EH (cell line): ENCODE measurements at places on chromosomes 7 and 10.

- peak; percentile 64 for DNase-seq
Measured at GRCh38 chr7:75756991-75757676, 14.9 kb downstream of the CCL26 start.

DNA sequence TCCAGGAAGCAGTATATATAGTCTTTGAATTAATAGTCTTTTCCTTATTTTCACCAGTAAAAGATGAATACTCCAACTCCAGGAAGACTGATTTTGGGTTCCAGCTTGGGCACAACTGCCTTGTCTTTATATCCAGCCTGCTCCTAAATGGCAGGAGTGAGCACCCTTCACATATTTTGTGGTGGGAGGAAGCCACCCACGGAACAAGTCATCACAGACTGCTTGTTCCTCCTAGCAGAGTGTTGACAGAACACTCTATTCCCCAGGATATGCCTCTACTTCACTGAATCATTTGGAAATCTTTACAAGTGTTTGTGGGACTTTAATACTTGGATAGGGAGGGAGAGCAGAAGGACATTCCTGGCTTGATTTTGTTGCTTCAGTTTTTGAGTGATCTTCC lies 31.7 kb downstream of the ITPRID1 start:
- DNase-seq, result no peak

DNA sequence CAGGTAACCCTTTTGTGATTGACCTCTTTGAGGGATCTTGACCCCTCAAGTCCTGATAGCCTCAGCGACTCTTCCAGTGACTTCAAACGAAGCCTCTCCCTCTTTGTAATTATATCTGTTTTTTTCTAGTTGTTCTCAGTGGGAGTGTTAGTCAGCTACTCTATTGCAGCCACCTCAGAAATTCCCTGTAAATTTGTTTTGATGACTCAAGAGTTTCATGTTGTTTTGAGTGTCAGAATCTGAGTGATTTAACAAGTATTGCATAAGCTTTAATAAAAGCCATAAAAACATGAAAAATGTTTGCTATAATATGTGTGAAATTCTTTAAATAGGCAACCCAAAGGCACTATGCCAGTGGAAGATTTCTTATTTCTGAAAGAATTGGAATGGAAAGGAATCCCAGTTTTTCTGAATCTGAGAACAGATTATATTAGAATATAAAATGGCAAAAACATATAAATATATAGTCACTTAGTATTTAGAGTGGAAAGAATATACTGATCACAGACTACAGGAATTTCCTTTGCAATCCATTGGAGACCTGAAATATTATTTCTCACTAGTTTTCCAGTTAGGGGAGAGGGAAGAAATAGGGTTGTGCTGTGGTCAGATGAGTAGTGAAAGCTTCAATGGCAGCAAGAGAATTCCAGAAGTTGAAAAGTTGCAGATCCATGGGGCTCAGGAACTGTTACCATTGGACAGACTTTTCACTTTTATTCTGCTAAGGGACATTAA lies 94.4 kb upstream of the SEMA3C start:
- peak; percentile 46 for DNase-seq

DNA sequence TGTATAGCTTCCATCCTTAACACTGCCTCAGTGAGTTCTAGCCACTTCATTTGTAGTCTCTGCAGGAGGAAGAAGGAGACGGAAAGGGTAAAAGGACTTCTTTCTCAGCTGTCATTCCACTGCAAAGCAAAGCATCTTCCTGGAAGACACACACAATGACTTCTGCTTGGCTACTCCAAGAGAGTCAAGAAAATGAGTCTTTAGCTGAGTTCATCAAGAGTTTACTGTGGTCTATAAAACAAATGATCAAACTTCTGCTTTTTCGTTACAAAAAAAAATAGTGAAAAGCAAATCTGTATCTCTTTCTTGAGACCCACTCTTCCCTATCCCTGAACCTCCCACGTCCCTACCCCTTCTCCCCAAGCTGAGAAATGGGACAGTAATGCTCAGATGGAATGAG lies 205.0 kb upstream of the AHR start:
- DNase-seq, result no peak

GRCh38 chr7:27697861-27698430 lies 35.3 kb upstream of the HIBADH start:
- DNase-seq, result peak; percentile 41

DNA sequence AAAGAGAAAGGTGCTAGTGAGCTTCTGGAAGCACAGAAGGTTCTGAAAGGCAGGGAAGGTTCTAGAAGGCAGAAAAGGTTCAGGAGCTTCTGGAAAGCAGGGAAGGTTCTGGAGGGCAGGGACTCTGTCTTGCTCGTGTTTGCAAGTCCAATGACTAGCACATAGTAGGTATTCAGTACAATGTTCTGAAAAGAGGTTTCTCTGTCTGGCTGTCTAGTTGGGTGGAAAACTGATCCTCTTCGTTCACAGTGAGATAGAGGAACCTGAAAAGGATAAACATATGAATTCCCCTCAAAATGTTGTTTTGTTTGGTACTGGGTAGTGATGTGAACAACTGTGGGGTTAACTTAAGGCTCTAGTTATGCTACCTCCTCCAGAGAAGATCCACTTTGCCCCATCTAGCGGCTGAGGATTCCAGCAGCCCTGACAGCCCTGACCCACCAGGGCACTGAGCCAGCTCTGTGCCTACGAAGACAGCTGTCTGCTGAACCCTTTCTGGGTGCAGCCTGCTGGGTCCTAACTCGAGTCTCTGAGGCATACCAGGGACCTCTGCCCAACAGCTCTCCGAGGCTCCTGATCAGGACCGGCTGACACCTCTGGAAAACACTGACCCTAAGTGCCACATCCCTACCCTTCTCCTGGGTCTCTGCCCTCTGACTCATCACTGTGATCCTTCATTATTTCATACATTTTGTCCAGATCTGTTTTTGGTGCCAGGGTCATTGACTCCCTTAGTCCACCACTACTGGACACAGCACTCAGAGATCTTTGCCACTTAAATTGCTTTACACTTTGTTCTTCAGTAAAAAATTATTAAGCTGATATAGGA lies 15.4 kb downstream of the PTPRN2 start:
- peak; percentile 5 for DNase-seq

DNA sequence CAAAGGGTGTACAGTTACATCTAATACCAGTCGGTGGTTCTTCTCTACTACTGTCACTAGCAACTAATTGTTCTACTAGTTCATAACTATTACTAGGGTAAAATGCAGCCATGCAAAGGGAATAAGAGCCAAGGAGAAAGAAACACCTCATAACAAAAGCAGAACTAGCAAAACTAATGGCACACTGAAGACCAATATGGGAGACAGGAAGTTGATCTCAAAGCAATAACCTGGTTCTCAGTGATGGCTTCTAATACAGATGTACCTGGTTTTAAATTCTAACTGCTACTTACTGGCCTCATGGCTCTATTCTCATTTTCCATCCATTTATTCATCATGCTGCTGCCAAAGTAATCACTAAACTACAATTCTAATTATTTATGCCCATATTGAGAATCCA lies 170.3 kb downstream of the SEMA3E start:
- no peak for DNase-seq

- DNase-seq, result peak; percentile 6
Measured at GRCh38 chr7:131431289-131431688, 103.6 kb downstream of the MKLN1 start.

- no peak for DNase-seq
Measured at GRCh38 chr7:39033885-39034624, 56.3 kb downstream of the POU6F2 start.

GRCh38 chr10:111593578-111593977 lies 516.7 kb downstream of the ADRA2A start:
- no peak for DNase-seq

DNA sequence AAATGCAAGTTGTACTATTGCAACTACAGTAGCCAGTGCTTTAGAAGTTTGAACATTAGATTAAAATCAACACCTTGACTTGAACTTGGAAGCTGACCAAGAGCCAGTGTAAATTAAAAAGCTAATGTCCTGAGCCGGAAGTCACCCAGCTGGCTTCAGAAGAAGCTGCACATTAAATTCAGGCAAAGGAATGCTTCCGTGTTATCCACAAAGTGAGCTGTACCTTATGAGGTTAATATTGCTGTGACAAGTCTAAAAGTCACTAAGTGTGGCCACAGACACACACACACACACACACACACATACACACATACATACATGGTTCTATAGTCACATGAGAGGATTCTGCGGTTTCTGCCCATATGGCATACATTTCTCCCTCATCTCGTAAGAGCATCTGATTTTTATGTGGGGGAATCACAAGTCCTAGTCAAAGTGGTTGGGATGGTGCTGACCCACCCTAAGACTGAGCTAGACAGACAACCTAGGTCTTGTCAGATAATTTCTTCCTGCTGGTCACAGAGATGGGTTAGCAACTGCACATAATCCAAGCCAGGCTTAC lies 612.9 kb downstream of the SORCS1 start:
- DNase-seq, result peak; percentile 35

DNA sequence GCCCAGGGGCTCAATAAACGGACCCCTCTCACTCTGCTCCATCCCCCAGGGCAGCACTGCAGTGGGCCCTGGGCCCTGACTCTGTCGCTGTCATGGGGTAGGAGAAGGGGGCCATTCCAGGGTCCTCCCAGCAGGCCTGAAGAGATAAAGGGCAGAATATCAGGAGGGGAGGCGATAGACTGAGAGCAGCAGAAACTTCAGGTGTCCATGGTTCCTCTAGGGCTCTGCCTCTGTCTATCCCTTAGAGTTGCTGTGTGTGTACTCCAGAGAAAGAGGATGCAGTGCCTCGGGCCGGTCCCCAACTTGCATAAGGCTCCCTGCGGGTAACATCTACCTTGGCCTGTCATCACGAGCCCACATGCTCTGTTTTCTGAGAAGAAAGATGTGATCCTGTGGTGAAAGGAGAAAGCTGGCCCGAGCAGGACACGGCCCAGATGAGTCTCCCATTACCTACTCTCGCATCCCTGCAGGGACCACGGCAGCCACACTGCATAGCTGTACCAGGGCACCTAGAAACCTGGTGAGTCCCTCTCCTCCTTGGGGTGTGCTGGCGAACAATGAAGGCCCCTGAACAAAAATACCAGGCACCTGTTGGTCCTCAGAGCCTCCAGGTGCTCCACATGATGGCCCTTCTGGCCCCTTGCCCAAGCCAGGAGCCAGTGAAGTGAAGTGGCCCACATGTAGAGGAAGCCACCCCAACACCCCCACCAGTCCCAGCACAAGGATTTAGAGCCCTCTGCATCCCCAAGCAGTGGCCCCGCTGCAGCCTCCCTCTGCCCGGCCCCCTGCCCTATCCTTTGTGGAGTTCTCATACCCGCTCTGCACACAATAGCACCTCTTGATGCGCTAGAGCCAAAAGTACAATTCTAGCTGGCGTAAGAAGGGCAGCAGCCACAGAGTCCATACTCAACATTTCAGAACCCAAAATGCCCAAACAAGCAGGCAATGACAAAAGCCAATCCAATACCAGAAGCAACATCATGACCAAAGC lies 106.8 kb downstream of the ARHGAP22 start:
- no peak for DNase-seq

DNA sequence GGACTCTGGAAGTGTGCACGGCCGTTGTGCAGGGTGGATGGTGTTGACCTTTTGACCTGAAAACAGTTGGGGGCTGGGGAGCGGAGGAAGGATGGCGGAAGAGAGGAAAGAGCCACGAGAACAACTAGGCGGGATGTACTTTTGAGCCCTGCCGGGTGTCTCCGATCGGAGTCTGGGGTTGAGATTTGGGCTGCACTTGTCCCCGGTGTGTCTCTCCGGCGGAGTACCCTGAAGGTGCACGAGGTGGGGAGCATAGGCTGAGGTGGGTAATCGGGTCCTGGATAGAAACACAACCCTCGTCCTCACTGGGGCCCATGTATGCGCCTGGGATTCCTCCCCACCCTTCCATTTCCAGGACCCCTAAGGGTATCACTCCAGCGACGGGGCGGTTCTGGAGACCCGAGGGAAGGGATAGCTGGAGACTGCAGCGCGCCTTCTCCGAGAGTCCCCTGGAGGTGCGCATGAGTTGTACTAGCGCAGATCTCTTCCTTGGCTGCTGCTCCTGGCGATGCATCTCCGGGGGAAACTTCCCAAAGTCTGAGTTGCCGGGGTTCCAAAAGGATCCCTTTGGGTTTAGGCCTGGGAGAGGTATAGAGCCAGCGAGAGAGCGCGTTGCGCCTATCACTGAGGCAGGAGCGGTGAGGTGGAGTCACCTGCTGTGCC lies 4.6 kb upstream of the HMX2 start:
- no peak for DNase-seq

- peak; percentile 85 for DNase-seq
Measured at GRCh38 chr7:1520539-1521234, 9.8 kb upstream of the MAFK start.
